ENCODE measurements at places on chromosomes 2 and 18.

DNA sequence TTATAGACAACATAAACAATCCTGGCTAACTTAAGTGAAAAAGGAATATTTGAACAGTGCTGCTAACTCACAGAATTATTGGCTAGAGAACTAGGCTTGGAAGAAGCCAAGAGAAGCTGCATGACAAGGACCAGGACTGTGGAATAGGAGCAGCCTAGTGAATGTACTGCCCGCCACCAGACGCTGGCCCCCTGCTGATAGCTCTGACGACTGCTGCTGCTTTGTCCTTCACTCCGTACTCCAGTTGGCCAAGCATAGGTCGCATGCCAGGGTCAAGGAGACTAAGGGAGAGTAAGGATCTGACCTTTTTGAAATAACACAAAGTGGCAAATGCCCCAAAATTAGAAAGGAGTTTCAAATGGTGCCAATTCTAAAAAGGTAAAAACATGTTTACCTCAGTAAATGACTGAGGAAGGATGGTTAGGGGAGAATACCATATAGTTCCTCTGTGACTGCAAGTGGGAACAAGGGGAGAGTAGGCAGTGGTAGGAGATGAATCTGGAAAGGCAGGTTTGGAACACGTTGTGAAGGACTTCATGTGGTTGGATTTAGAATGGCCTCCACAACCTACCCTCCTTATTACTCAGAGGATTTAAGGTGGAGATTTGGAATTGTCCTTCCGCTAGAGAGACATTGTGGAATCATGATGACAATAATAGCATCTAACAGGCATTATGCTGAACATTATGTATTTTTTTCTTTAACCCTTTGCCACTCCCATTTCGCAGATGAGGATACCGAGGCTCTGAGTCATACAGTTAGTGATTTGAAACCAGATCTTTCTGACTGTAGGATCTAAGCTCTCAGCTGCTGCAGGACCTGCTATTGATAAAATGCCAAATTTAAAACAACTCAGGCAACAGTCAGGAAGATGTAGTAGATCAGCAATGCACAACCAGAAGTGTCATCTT is 19.5 kb downstream of the STRADB start:
- DNase-seq, result no peak

GRCh38 chr2:160338901-160339685 is 139.0 kb upstream of the ITGB6 start:
- no peak for DNase-seq

GRCh38 chr2:101231937-101232730 is 20.6 kb upstream of the CNOT11 start:
- no peak for DNase-seq

DNA sequence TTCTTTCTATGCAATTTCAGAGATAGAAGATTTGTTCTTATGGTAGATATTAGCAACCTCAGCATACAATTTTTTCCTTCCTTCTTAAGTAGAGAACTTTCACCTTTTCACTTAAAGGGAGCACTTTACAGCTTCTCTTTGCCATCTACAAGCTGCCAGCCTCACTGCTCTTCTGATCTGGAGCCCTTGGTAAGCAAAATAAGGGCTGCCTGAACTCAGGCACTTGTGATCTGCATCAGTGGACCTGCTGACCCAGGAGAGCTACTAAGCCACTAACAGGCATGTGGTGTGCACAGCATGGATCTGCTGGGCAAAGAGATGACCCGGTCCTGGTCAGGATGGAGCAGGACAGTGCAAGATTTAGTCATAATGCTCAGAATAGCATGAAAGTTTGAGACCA is 80.8 kb upstream of the SNTG2 start:
- DNase-seq, result no peak

- no peak for DNase-seq
Observed at GRCh38 chr2:138255670-138256069, 245.9 kb upstream of the SPOPL start.

GRCh38 chr18:74040459-74041332 is 106.9 kb downstream of the FBXO15 start:
- DNase-seq, result peak; percentile 9

- no peak for DNase-seq
Observed at GRCh38 chr18:9550429-9550828, 63.9 kb downstream of the PPP4R1 start.

GRCh38 chr2:20949256-20949655 is 94.6 kb downstream of the APOB start:
- no peak for DNase-seq

- DNase-seq, result no peak
Observed at GRCh38 chr2:156903335-156903734, 354.2 kb upstream of the GALNT5 start.

DNA sequence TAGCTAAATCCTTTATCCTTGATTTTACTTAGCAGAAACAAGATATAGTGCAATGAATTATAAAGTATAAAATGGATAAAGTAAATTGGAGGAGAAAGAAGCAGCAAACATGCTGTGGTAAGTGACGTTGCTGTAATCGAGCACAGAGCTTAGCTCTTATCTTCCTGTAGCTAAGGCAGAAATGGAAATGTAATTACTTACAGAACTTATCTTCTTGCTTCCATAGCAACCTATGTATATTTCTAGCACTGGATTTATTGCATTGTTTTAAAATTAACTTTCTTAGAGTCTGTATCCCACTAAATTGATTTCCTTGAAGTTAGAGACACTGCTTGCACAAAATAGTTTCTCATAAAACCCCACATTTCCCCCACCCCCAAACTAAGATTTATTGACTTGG is 130.6 kb upstream of the MC4R start:
- DNase-seq, result no peak

- DNase-seq, result no peak
Observed at GRCh38 chr2:59706729-59707128, 846.7 kb downstream of the BCL11A start.

DNA sequence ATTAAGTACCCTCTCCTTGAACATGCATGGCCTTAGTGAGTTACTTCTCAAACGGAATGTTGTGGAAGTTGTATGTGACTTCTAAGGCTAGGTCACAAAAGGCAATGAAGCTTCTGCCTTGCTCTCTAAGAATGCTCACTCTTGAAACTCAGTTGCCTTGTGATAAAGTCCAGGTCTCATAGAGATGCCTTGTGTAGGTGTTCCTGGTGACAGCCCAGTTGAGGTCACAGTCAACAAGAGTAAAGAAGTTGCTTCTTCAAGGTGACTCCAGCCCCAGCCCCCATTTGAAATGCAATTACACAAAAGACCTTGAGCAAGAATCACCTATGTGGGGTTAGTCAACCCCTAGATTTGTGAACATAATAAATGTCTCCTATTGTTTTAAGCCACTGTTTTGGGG is 35.6 kb downstream of the PTPN2 start:
- DNase-seq, result no peak

DNA sequence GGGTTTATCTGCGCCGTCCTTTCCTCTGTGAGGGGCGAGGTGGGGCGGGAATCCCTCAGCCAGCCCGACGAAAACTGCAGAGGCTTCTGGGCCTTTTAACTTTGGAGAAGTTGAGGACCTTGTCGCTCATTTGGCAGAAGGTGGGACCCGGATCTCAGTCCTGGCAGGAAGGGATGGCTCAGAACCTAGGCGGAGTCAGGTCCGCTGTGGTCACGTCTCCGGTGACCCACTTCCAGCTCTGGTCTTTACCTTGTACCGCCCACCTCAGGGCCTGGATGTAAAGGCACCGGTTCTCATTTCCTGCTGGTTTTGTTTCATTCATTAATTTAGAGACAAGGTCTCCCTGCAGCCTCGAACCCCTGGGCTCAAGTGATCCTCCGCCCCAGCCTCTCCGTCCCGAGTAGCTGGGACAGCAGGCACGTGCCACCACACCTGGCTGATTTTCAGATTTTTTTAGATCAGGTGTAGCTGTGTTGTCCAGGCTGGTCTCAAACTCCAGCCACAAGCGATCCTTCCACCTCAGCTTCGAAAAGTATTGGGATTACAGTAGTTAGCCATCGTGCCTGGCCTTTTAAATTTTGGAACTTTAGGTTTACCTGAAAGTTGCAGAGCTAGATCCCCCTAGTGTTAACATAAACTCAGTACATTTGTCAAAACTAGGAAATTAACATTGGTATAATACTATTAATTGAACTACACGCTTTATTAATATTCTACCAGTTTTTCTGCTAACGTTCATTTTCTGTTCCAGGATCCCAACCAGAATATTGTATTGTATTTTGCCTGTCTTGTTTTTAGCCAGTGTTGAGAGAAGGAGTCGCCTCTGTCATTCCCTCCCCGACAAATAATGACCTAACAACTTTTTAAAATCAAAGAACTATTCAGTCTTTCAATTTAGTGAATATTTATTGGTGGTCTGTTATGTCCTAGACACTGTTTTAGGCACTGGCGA is 852 bp downstream of the POLI start:
- peak; percentile 57 for DNase-seq

DNA sequence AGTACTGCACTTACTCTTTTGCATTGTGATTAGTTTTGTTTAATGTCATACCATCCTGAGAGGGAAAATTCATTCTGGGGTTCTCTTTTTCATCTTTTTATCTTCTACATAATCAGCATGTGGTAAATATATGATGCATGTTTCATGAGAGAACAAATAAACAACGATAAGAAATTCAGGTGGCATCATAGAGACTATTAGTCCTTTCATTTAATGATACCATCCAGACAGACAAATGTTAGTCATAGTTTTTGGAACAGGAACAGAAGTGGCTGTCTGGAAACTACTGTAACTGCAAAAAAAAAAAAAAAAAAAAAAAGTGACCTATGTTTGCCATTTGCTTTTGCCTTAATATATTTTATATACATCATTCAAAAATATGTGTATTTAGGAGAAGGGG is 761.0 kb downstream of the EPHA4 start:
- DNase-seq, result no peak

GRCh38 chr18:60417946-60418345 is 45.4 kb upstream of the MC4R start:
- DNase-seq, result no peak

DNA sequence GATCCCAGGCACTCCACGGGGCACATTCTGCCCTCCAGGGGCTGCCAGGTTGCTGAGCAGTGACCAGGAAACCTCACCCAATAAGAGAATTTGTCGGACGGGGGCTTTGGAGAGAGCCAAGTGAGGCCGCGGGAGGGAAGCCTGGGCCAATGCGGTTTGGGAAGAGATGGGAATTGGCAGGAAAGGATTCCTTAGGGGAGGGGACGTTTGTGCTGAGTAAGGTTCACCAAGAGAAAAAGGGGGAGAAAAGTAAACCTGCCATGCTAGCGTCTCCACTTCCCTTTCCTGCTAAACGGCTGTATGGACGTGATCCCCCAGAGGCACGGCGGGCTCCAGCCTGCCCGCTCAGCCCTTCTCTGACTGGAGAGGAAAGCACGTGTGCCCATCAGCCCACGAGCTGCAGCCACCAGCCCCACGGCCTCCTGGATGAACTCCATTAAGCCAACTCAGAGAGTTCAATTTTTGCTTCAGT is 194.4 kb upstream of the ID2 start:
- DNase-seq, result peak; percentile 37

DNA sequence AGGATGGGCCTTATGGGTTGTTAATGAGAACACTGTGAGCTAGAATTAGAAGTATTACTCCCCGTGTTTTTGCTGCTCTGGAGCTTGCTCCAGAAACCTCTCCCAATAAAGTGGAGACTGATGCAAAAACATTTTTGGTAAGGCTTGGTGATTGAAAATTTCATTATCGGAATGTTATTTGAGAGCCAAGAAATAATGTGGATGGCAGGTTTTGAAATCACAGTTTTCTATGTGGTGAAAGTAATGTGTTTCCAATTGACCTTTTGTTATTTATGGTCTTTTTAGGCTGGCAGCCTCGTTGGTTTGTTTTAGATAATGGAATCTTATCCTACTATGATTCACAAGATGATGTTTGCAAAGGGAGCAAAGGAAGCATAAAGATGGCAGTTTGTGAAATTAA is 5.1 kb downstream of the PLEKHA3 start:
- no peak for DNase-seq

DNA sequence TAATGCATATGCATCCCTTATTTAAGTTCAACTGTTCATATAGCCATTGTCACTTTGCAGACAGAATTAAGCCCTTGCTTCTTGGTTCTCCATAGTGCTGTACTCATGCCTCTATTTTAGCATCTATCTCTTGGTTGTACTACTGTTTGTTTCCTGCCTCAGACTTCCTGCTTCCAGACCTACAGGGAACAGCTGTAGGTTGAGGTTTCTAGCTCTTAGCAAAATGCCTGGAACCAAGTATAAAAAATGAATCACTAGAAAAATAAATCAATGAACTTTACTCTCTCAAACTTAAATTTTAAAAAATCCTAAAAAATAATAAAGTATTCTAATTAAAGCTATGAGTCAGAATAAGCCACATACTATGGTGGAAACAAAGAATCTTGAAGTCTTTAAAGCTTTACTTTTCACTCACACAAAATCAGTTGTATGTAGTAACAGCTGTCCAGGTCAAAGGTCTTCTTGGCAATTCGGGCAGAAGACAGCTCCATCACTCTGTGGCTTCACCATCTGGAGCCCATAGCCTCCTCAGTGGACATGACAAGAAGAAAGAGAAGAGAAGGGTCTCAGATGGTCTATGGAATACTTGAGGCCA is 1228.1 kb upstream of the GYPC start:
- no peak for DNase-seq

- no peak for DNase-seq
Observed at GRCh38 chr18:54148678-54149077, 75.8 kb downstream of the MBD2 start.

DNA sequence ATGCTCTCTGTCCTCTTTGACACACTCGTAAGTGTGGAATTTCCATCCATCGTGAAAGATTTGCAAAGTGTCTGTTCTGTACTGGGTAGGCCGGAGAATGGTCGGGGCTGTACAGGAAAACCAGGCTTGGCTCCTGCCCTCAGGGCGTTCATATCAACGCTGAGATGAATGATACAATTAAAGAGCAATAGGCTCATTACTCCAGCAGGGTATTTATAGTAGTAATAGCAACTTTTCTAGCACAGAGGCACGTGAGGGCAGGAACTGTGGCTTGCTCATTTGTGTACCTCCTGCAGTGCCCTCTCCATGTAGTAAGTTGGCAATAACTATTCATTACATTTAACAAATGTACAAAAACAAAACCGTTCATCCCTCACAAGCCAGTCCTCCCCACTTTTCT is 5.3 kb upstream of the NCK2 start:
- peak; percentile 25 for DNase-seq

DNA sequence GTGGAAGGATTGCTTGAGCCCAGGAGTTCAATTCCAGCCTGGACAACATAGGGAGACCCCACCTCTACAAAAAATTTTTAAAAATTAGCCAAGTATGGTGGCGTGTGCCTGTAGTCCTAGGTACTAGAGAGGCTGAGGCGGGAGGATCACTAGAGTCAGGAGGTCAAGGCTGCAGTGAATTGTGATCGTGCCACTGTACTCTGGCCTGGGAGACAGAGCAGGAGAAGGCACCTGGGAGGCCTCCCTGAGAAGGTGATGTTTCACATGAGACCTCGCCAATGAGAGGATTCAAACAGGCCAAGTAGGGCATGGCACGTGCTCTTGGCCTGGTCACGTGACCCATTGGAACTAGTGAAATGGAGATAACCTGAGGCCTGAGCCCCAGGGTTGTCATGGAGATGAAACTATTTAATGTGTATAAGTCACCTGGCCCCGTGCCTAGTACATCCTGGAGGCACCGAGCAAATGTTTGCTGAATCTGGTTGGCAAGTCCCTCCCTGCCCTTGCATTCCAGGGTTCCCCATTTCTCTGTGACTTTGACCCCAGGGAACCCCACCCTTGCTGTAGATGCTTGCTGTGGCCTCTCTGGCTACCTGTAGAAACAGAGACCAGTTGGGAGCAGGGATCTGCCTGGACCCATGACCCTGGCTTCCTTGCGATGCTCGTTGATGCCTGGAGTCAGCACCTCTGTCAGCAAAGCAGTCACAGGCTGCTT is 26.1 kb upstream of the ROCK2 start:
- DNase-seq, result no peak

All from stimulated activated naive CD4-positive, alpha-beta T cell treated with Interleukin-2 at 50 U/mL for 16 hours (primary cell).